ENCODE measurements at places on chromosomes 16 and 17. TPM values are rescaled to one million over a fixed set of nuclear protein-coding genes. Genes with fewer than 3 reads are reported as not detected.

EFNB3 gene
- not detected for total RNA-seq

GRCh38 chr17:3835410-3836229, 10.4 kb downstream of the NCBP3 start:
- peaks cover 1% of the 10 kb centered on the region for H3K4me1 ChIP-seq
- H3K27ac ChIP-seq: no peak overlapping the region
- H3K27me3 ChIP-seq: no peaks in the 10 kb centered on the region

TNFRSF12A gene
- 4.2 TPM for total RNA-seq

SLC6A4 gene
- total RNA-seq: 0.10 TPM

- no peaks in the 10 kb centered on the region for H3K27me3 ChIP-seq
- no peak overlapping the region for H3K27ac ChIP-seq
- H3K4me1 ChIP-seq: no peaks in the 10 kb centered on the region
- H3K36me3 ChIP-seq: no peaks in the 10 kb centered on the region
- H3K4me3 ChIP-seq: no peak overlapping the region
- no peak for DNase-seq
Observed at GRCh38 chr16:51731160-51731559, 580.1 kb upstream of the SALL1 start.

GRCh38 chr16:56682703-56683397, 580 bp downstream of the MT1X start:
- DNase-seq: no peak
- no peaks in the 10 kb centered on the region for H3K27me3 ChIP-seq
- peaks cover 34% of the 10 kb centered on the region for H3K4me1 ChIP-seq
- peaks cover 9% of the 10 kb centered on the region for H3K36me3 ChIP-seq
- peak overlapping the region; percentile 98 for H3K27ac ChIP-seq
- peak overlapping the region; percentile 96 for H3K4me3 ChIP-seq

- DNase-seq: peak; percentile 54
- H3K36me3 ChIP-seq: peaks cover 20% of the 10 kb centered on the region
- peak overlapping the region; percentile 80 for H3K4me3 ChIP-seq
- no peaks in the 10 kb centered on the region for H3K27me3 ChIP-seq
- peaks cover 19% of the 10 kb centered on the region for H3K4me1 ChIP-seq
- peak overlapping the region; percentile 68 for H3K27ac ChIP-seq
Observed at GRCh38 chr16:4693956-4694641, 737 bp downstream of the NUDT16L1 start.

COG8 gene
- 37.6 TPM for total RNA-seq

KRT20 gene
- total RNA-seq: not detected

STRADA gene
- 46.0 TPM for total RNA-seq

- H3K27me3 ChIP-seq: no peaks in the 10 kb centered on the region
- H3K4me1 ChIP-seq: peaks cover 31% of the 10 kb centered on the region
- H3K27ac ChIP-seq: peak overlapping the region; percentile 75
- H3K36me3 ChIP-seq: peaks cover 33% of the 10 kb centered on the region
- H3K4me3 ChIP-seq: peak overlapping the region; percentile 84
Observed at GRCh38 chr17:40122999-40123810, 1.4 kb downstream of the MSL1 start.

MAF gene
- 4.6 TPM for total RNA-seq

KRTAP9-4 gene
- not detected for total RNA-seq

PROCA1 gene
- total RNA-seq: 6.1 TPM

DNA sequence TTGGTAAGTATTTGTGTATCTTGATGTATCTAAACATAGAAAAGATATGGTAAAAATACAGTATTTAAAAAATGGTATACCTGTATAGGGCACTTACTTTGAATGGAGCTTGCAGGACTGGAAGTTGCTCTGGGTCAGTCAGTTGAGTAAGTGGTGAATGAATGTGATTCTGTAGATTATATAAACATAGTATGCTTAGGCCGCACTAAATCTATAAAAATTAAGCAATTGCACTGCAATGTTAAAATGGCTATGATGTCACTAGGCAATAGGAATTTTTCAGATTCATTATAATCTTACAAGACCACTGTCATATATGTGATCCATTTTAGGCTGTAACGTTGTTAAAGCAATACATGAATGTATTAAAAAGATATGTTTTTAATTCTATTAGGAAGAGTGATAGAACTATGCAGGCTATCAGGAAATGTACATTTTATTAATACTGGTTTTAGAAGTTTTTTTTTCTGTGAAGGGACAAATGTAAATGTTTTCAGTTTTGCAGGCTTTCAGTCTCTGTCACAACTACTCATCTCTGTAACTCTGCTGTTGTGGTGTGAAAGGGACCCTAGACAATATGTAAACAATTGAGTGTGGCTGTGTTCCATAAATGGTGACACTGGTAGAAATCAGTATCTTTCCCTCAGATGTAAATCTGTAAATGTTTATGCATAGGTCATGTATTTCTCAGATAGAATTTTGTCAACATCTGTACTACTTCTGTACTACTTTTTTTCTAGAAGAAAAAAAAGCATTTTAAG, 10.5 kb downstream of the CBFB start:
- no peaks in the 10 kb centered on the region for H3K27me3 ChIP-seq
- H3K36me3 ChIP-seq: peaks cover 54% of the 10 kb centered on the region
- no peak overlapping the region for H3K4me3 ChIP-seq
- no peak overlapping the region for H3K27ac ChIP-seq
- peaks cover 45% of the 10 kb centered on the region for H3K4me1 ChIP-seq

CCR7 gene
- total RNA-seq: 173 TPM

DNA sequence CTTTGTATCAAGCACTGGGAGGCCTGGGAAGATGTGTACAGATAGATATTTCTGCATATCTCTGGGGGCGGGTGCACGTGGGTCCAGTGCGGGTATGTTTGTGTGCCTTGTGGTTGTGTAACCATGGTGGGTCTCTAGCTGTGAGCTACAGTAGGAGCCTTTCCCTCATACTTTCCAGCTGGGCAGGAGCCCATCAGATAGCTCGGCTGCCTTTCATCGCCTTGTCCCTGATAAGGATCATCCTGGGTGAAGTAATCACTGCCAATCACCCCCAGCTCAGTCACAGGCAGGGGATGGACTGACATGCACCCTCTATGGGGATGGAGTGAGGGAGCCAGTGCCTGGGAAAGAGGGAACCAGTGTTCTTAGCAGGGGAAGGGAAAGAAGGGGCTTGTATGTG, 3.2 kb upstream of the SCRN2 start:
- no peak for DNase-seq
- H3K4me1 ChIP-seq: peaks cover 33% of the 10 kb centered on the region
- H3K27me3 ChIP-seq: peaks cover 43% of the 10 kb centered on the region

DNA sequence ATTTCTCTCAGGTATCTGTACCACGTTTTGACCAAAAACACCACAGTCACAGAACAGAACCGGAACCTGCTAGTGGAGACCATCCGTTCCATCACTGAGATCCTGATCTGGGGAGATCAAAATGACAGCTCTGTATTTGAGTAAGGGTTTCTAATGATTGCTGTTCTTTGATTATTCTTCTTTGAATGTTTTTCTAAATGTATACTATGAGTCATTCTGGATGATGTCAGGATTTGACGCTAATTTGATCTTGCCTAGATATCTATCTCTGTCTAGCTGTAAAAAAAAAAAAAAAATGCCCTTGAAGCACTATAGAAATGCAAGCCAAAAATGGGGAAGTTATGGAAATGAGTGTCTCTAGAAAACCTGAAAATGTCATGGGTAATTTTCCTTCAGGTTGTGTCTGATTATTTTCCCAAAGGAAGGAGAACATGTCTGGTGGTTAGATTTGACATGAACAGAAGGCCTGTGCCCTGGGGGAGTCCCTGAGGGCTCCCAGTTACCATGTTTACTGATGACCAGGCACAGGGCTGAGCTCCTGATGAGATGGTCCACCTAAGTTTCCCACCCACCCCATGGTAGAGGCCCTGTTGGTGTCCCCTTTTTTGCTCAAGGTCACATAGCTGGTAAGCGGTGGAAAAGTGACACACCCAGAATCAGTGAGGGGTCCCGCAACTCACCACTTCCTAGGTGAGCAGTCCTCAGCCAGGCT, 13.6 kb downstream of the CLEC16A start:
- H3K4me3 ChIP-seq: no peak overlapping the region
- DNase-seq: no peak
- H3K27ac ChIP-seq: peak overlapping the region; percentile 37
- peaks cover 65% of the 10 kb centered on the region for H3K4me1 ChIP-seq
- peaks cover 25% of the 10 kb centered on the region for H3K36me3 ChIP-seq

DNA sequence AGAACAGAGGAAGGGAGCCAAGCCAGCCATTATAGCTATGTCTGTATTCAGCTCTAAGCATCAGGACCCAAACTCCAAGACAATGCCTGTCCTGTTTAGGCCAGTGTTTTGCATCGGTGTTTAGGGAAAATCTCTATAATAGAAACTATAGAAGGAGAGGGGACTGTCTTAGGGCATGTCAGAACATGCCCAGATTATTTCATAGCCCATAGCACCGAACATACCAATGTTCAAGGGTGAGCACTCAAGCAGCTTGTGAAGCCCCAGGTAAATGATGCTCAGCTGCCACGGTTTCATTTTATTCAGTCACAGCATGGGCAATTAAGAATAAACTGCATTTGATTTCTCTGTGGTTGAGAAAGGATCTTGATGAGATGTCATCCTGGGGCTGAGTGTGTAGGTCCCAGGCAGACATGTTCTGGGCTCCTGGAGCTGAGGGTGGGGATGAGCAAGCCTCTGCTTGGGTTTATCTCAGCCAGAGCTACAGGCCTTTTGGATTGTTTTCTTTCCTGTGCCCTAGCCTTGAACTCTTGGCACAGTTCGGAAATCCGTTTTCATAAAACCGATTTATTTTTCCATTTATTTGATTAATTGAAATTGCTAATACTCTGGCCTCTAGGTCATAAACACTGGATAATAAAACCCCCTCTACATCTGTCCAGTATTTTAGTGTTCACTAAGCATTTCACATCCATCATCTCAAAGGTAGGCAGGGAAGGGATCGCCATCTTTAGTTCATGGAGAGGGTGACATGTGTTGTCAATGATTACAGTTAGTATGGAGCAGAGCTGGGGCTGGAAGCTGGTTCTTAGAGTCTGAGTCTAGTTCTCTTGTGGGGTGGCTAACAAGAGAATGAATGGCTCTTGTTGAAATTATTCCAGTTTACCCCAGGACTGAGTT, 290.7 kb upstream of the ASIC2 start:
- no peaks in the 10 kb centered on the region for H3K36me3 ChIP-seq
- H3K27ac ChIP-seq: no peak overlapping the region
- DNase-seq: no peak
- no peaks in the 10 kb centered on the region for H3K4me1 ChIP-seq

UBE2O gene
- 31.6 TPM for total RNA-seq

- H3K27me3 ChIP-seq: peaks cover 59% of the 10 kb centered on the region
- H3K4me3 ChIP-seq: no peak overlapping the region
- H3K27ac ChIP-seq: no peak overlapping the region
- no peaks in the 10 kb centered on the region for H3K36me3 ChIP-seq
- no peaks in the 10 kb centered on the region for H3K4me1 ChIP-seq
Observed at GRCh38 chr16:79328402-79329165, 272.0 kb downstream of the MAF start.

GRCh38 chr17:55005520-55005919, 37.0 kb downstream of the STXBP4 start:
- H3K4me1 ChIP-seq: peaks cover 2% of the 10 kb centered on the region
- peak; percentile 29 for DNase-seq
- H3K4me3 ChIP-seq: no peak overlapping the region
- no peaks in the 10 kb centered on the region for H3K27me3 ChIP-seq

ALOX12B gene
- 0.26 TPM for total RNA-seq

DNA sequence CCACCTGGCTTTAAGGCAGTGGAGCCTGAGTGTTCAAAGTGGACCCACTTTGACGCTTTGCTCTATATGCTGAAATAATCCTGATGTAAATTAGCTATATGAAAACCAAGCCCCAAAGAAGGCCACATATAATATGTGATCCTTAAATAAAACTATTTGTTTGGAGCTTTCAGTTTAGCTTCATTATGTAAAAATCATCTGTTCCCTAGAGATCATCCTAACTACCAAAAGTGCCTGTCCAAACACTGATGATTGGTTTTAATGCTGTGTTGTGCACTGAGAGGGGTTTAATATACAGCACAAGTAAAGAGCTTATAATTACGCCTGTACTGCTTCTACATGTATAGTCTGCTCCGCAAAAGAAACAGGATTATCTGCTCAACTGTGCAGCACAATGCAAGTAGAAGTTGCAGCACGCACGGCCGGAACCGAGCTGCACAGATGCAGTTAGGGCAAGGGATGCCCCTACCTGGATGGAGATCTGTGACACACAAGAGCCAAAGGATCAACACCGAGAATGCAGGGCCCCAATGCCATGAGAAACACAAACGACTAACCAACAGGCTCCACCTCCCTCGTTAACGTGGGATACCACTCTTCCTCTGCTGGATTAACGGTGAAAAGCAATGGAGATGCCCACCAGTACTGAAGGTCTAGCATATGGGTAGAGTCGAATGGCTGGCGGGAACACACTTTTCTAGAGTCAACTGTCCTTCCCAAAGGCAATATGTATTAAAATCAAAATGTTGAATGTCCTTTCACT, 20.5 kb downstream of the USP7 start:
- no peak overlapping the region for H3K4me3 ChIP-seq
- no peak for DNase-seq
- peaks cover 21% of the 10 kb centered on the region for H3K36me3 ChIP-seq
- peaks cover 74% of the 10 kb centered on the region for H3K4me1 ChIP-seq
- no peaks in the 10 kb centered on the region for H3K27me3 ChIP-seq

GRCh38 chr16:29842732-29843346, 20.2 kb downstream of the CDIPT start:
- H3K4me1 ChIP-seq: no peaks in the 10 kb centered on the region
- no peak overlapping the region for H3K4me3 ChIP-seq
- H3K36me3 ChIP-seq: peaks cover 40% of the 10 kb centered on the region
- DNase-seq: no peak
- peak overlapping the region; percentile 25 for H3K27ac ChIP-seq
- no peaks in the 10 kb centered on the region for H3K27me3 ChIP-seq

ST6GALNAC2 gene
- total RNA-seq: not detected

GRCh38 chr17:61385577-61386236, 13.9 kb upstream of the TBX2 start:
- no peak overlapping the region for H3K27ac ChIP-seq
- DNase-seq: no peak
- H3K36me3 ChIP-seq: no peaks in the 10 kb centered on the region
- H3K4me3 ChIP-seq: no peak overlapping the region
- no peaks in the 10 kb centered on the region for H3K27me3 ChIP-seq

DNA sequence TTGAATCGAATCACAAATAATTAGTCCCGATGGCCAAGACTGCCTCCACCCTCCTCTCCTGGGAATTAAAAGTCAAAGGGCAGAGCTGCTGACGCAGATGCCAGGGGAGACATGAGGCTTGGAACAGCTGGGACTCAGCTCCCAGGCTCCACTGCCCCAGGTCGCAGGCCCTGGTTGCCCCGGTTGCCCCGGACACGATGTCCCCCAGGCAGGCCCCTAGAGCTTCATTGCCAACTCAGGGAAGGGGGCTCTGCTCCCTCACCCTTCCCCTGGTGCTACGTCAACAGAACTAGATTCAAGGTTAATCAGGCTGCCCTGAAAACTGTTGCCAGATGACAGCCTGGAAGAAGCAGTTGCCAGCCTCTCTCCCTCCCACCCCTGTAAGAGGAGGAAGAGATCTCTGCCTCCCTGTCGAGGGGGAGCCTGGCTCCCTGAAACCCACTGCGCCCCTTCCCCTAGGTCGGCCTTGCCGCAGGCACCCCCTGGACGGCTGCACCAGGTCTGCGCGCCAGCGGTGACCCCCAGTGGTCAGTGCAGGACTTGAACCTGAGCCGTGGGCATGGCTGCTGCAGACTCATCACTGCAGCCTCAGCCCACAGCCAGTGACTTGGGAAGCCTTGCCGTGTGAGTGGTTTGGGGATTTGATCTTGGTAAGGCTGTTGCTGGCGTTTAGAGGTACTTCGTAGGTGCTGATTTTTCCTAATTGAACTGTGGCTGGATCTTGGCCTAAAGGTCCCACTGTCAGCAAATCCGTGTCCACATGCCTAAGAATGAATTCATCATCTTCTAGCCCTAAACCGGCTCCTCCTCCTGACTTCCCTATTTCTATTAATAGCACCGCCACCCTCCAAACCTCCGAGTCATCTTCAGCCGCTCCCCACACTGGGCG, 84.1 kb upstream of the TOB1 start:
- H3K27me3 ChIP-seq: no peaks in the 10 kb centered on the region
- H3K36me3 ChIP-seq: no peaks in the 10 kb centered on the region
- DNase-seq: peak; percentile 59
- H3K4me1 ChIP-seq: peaks cover 51% of the 10 kb centered on the region
- no peak overlapping the region for H3K27ac ChIP-seq

Measured in activated CD8-positive, alpha-beta T cell treated with anti-CD3 and anti-CD28 coated beads, Interleukin-2, amount 10 ng/mL, durations not matched to agents 7 days and 5 days (primary cell).